ENCODE measurements at places on chromosomes 6 and 20. TPM values are rescaled to one million over a fixed set of nuclear protein-coding genes. Genes with fewer than 3 reads are reported as not detected.

DNA sequence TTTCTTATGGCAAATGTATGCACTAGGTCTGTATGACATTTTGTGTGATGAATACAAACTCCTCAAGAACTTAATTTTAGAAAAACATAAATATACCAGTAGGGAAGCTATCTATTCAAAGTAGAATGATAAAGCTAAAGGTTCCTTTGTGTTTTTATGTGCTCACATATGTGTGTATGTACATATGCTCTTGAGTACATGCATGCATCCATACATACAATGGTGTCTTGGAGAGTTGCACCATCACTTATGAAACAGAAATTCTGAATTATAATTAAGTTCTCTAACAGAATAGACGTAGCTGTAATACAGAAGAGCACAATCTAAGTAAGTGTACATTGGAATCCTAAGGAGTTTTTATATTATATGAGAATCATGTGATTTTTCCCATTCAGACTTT lies 2.3 kb downstream of the NKAIN2 start:
- H3K36me3 ChIP-seq = no peaks in the 10 kb centered on the region
- no peak overlapping the region for H3K27ac ChIP-seq
- no peak overlapping the region for H3K4me3 ChIP-seq
- H3K27me3 ChIP-seq = peaks cover 19% of the 10 kb centered on the region

Gene SLC9A8
- 7.5 TPM for total RNA-seq

Gene SALL4
- total RNA-seq = 276 TPM

Gene OR2B3
- total RNA-seq = not detected

DNA sequence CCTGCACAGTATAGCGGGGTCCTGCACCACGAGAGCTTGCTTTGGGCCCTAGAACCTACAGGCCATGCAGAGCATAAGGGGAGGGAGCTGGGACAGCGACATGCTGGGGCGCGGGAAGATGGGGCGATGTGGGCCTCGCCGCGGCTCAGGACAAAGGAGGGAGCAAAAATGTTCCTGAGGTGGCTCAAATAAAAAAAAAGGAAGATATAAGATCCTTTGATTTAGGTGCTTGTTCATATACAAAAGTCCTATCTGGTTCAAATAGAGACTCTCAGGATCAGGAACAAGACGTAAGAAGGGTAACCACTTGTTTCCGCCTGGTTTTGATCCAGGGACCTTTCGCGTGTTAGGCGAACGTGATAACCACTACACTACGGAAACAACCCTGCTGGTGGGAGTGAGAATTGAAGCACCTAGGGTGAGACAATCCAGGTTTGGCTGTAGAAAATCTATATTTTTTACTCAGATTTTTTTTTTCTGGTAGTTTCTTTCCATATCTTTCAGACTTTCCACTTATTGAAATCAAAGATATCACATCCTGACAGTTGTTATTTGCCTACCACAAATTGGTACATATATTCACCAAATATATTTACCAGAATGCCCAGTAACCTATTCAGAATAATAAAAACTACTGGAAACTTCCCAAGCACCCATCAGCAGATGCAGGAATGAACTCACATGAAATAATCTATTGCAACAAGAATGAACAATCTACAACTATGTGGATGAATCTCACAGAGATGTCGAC lies 177.9 kb upstream of the ZNF184 start:
- H3K4me1 ChIP-seq = no peaks in the 10 kb centered on the region
- H3K27me3 ChIP-seq = no peaks in the 10 kb centered on the region
- peak overlapping the region; percentile 84 for H3K4me3 ChIP-seq
- H3K36me3 ChIP-seq = no peaks in the 10 kb centered on the region

GRCh38 chr6:165092881-165093595 lies 216.4 kb downstream of the C6orf118 start:
- peaks cover 13% of the 10 kb centered on the region for H3K36me3 ChIP-seq
- H3K4me3 ChIP-seq = no peak overlapping the region
- no peaks in the 10 kb centered on the region for H3K27me3 ChIP-seq

DNA sequence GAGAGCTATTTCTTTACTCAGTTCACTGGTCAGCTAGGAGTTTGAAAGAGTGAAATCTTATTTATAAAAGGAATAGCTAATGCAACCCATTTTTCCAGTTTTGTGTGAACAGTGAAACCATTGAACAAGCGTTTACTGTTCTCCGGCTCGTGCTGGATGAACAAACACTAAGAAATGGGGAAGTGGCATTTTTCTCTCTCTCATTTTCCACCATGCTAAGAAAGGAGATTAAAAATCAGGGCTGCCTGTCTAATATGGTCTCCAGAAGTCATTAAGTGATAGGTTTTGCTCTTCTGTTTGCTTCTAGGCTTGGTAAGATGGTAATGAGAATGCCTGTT lies 774 bp upstream of the SFT2D1 start:
- DNase-seq = no peak
- H3K4me3 ChIP-seq = peak overlapping the region; percentile 88
- peaks cover 5% of the 10 kb centered on the region for H3K4me1 ChIP-seq
- no peaks in the 10 kb centered on the region for H3K27me3 ChIP-seq
- H3K36me3 ChIP-seq = peaks cover 3% of the 10 kb centered on the region

Gene RPS10
- 2,330 TPM for total RNA-seq

- H3K4me1 ChIP-seq = no peaks in the 10 kb centered on the region
- no peak for DNase-seq
- H3K4me3 ChIP-seq = no peak overlapping the region
- H3K27me3 ChIP-seq = no peaks in the 10 kb centered on the region
- no peak overlapping the region for H3K27ac ChIP-seq
Measured at GRCh38 chr6:1496092-1496491, 106.7 kb downstream of the FOXF2 start.

DNA sequence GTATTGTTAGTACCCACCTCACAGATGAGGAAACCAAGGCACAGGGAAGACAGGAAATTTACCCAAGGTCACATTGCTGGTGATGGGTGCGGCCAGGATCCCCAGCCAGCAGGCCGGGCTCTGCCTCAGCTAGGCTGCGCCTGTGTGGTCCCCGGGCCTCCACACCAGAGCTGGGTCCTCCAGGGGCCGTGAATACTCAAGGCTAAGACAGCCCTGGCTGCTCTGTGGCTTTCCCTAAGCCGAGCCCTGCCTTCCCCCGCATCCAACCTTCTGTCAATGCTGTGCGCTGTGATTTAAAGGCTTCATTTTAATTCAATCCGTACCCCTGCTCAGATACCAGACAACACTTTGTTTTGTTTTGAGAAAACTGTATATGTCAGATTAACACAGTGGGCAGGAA lies 246.7 kb downstream of the TTLL2 start:
- no peaks in the 10 kb centered on the region for H3K36me3 ChIP-seq
- no peaks in the 10 kb centered on the region for H3K27me3 ChIP-seq
- no peak overlapping the region for H3K4me3 ChIP-seq
- DNase-seq = no peak

- DNase-seq = peak; percentile 55
- no peak overlapping the region for H3K27ac ChIP-seq
- H3K27me3 ChIP-seq = no peaks in the 10 kb centered on the region
- peaks cover 2% of the 10 kb centered on the region for H3K4me1 ChIP-seq
- H3K4me3 ChIP-seq = peak overlapping the region; percentile 58
Measured at GRCh38 chr6:13711324-13711732, 307 bp downstream of the RANBP9 start.

GRCh38 chr6:96878143-96878542 lies 19.5 kb downstream of the NDUFAF4 start:
- DNase-seq = no peak
- H3K4me1 ChIP-seq = no peaks in the 10 kb centered on the region
- no peaks in the 10 kb centered on the region for H3K27me3 ChIP-seq
- no peak overlapping the region for H3K4me3 ChIP-seq

DNA sequence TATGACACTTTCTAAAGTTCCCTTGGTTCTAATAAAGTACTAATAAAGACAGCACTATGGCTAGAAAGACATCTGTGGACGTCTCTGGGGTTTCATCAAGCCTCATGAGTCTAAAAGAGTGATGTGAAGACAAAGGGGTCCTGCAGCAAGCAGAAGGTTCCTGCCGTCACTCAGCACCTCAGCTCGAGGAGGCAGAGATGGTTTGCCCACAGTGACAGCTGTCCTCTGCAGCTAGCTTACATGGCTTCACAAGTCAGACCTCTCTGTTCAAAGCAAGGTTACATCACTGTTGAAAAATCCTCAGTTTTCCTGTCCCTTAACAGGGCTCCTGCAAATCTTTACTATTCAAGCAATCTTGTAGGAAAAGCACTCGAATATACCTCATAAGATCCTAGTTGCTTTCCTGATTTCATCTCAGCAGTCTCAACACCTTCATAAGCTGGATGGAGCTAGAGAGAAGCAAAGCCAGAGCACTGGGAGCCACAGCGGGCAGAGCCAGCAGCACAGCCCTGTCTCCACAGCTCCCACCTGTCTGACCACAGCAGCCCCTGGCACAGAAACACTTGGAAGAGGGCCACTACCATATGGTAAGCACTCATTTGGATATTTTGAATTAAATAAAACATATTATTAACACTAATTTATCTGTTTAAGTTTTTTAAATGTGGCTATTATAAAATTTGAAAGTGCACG lies 202.3 kb downstream of the GMDS start:
- H3K36me3 ChIP-seq = no peaks in the 10 kb centered on the region
- no peak for DNase-seq
- no peak overlapping the region for H3K27ac ChIP-seq
- H3K4me1 ChIP-seq = no peaks in the 10 kb centered on the region
- no peaks in the 10 kb centered on the region for H3K27me3 ChIP-seq

GRCh38 chr6:15143540-15143939 lies 102.3 kb upstream of the JARID2 start:
- DNase-seq = no peak
- H3K36me3 ChIP-seq = no peaks in the 10 kb centered on the region
- no peak overlapping the region for H3K27ac ChIP-seq
- H3K27me3 ChIP-seq = no peaks in the 10 kb centered on the region
- no peak overlapping the region for H3K4me3 ChIP-seq

DNA sequence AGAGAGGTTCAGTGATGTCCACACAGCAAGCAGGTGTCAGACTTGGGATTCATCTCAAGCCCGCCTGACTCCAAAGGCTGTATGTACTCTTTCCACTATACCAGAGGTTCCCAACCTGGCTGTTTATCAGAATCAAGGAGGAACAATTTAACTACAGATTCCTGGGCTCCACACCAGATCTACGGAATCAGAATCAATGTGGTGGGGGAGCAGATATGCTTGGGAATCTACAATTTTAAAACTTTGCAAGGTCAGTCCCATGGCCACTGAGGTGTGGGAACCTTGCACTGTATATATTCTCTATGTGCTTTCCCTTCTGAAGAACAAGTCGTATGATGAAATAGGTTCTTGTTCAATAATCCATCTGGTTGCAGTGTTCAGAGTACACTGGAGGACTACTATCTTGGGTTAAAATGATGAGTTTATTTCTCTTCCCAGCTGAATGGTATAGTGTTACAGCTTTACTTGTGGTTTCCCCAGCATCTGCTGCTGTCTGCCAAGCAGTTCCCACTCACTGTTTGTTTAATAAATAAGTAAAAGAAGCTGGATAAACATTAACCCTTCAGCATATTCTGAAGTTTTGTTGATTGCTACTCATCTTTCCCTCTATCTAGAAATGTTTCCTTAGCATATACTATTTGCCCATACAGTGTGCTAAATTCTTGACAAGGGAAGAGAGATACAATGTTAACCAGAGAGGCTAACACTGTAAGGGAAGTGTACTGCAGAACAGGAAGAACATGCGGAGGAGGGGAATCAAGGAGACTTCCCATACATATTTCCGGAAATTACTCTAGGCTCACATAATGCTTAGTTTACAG lies 9.9 kb downstream of the TTI1 start:
- no peak overlapping the region for H3K4me3 ChIP-seq
- no peak overlapping the region for H3K27ac ChIP-seq
- H3K36me3 ChIP-seq = peaks cover 17% of the 10 kb centered on the region
- no peaks in the 10 kb centered on the region for H3K27me3 ChIP-seq
- no peaks in the 10 kb centered on the region for H3K4me1 ChIP-seq

- DNase-seq = no peak
- H3K36me3 ChIP-seq = no peaks in the 10 kb centered on the region
- no peak overlapping the region for H3K4me3 ChIP-seq
- no peaks in the 10 kb centered on the region for H3K27me3 ChIP-seq
- peaks cover under 1% of the 10 kb centered on the region for H3K4me1 ChIP-seq
Measured at GRCh38 chr6:130836055-130836640, 8.9 kb downstream of the SMLR1 start.

Gene TFAP2D
- not detected for total RNA-seq

Gene CUL7
- 24.5 TPM for total RNA-seq

Gene PAK5
- 0.20 TPM for total RNA-seq

Gene CLPSL2
- 6.0 TPM for total RNA-seq

- peaks cover 5% of the 10 kb centered on the region for H3K4me1 ChIP-seq
- H3K27me3 ChIP-seq = no peaks in the 10 kb centered on the region
- H3K27ac ChIP-seq = no peak overlapping the region
- H3K4me3 ChIP-seq = no peak overlapping the region
Measured at GRCh38 chr6:44556046-44556445, 168.5 kb downstream of the CDC5L start.

DNA sequence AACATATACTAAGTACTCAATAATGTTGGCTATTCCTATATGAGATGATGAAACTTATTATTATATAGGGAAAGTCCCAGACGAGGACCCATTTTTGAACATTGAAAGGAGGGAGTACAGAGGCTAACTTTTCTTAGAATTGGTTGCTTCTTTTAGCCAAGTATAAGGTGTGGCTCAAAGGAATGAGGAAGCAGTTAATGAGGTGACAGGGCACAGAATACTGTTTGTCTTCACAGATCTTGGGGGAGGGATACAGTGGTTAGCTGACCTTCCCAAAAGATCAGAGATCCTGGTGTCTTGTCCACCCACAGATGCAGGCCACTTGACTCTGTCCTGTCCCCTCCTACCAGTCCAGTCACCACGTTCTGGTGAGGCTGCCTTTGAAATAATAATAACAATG lies 67.8 kb upstream of the EPB41L1 start:
- no peak overlapping the region for H3K4me3 ChIP-seq
- DNase-seq = no peak
- H3K27me3 ChIP-seq = no peaks in the 10 kb centered on the region
- H3K4me1 ChIP-seq = no peaks in the 10 kb centered on the region
- H3K36me3 ChIP-seq = peaks cover 3% of the 10 kb centered on the region

GRCh38 chr20:33925867-33926266 lies 67.8 kb upstream of the RALY start:
- H3K27me3 ChIP-seq = no peaks in the 10 kb centered on the region
- H3K4me1 ChIP-seq = no peaks in the 10 kb centered on the region
- no peaks in the 10 kb centered on the region for H3K36me3 ChIP-seq
- H3K4me3 ChIP-seq = no peak overlapping the region

DNA sequence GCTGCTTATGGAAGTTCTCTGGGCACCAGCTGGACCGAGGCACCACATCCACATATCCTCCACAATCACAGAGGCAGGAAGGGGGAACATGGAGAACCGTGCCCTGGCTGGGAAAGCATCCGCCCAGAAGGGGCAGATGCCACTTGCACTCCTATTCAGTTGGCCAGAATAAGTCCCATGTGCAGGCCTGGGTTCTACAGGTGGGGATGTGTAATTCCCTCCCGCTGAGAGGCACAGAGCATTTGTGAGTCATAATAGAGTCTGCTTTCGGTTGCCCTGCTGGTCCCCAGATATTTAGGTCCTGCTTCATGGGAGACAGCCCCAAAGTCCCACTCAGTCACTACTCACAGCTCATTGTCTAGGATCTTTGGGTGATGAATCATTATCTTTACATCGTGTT lies 104.0 kb downstream of the PHACTR3 start:
- DNase-seq = no peak
- no peaks in the 10 kb centered on the region for H3K27me3 ChIP-seq
- H3K4me1 ChIP-seq = no peaks in the 10 kb centered on the region
- H3K36me3 ChIP-seq = peaks cover 6% of the 10 kb centered on the region

All from H9 (cell line).